ENCODE measurements at places on chromosomes 1 and 21. TPM values are rescaled to one million over a fixed set of nuclear protein-coding genes. Genes with fewer than 3 reads are reported as not detected.
A peak's percentile ranks its signal among the peaks of the same experiment; 100 is the strongest.

DNA sequence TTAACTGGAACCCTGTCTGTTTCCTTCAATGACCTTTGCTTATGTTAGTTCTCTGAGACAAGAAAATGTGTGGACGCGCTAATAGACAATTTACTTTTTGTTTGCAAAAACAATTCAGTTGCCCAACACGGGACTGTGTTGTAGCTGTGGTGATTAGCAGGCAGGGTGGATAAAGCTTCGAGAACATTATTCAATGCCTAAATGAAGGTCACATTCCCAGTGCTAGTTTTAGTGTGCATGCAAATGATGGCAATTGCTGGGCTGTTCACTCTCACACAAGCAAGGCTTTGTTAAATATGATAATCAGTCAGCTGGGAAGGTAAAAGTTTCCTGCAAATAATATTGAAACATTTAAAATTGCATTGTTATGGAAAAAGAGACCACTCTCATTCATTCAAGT lies 188.4 kb downstream of the BACH1 start:
- H3K4me1 ChIP-seq: no peaks in the 10 kb centered on the region
- no peaks in the 10 kb centered on the region for H3K27me3 ChIP-seq
- no peaks in the 10 kb centered on the region for H3K36me3 ChIP-seq
- H3K4me3 ChIP-seq: no peak overlapping the region

- peaks cover 43% of the 10 kb centered on the region for H3K27me3 ChIP-seq
- DNase-seq: peak; percentile 12
- no peak overlapping the region for H3K4me3 ChIP-seq
- H3K27ac ChIP-seq: no peak overlapping the region
- H3K4me1 ChIP-seq: no peaks in the 10 kb centered on the region
Observed at GRCh38 chr1:232377494-232377770, 252.5 kb downstream of the SIPA1L2 start.

DNA sequence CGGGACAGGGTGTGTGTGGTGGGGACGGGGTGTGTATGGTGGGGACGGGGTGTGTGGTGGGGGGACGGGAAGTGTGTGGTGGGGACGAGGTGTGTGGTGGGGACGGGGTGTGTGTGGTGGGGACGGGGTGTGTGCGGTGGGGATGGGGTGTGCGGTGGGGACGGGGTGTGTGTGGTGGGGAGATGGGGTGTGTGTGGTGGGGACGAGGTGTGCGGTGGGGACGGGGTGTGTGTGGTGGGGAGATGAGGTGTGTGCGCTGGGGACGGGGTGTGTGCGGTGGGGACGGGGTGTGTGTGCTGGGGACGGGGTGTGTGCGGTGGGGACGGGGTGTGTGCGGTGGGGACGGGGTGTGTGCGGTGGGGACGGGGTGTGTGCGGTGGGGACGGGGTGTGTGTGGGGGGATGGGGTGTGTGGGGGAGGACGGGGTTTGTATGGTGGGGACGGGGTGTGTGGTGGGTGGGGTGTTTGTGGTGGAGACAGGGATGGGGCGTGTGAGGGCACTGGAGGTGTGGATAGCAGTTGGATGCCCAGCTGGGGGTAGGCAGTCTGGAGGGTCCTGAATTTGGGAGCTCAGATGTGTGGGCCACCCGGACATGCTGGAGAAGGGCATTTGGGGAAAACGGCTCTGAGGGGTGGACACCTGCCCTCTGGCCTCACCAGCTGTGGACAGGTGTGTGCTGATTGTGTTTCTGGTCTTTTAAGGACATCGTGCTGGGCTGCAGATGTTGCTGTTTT lies 16.9 kb downstream of the IBA57 start:
- H3K27me3 ChIP-seq: no peaks in the 10 kb centered on the region
- no peak overlapping the region for H3K4me3 ChIP-seq
- H3K4me1 ChIP-seq: peaks cover 7% of the 10 kb centered on the region
- no peak for DNase-seq
- H3K36me3 ChIP-seq: no peaks in the 10 kb centered on the region
- no peak overlapping the region for H3K27ac ChIP-seq

DNA sequence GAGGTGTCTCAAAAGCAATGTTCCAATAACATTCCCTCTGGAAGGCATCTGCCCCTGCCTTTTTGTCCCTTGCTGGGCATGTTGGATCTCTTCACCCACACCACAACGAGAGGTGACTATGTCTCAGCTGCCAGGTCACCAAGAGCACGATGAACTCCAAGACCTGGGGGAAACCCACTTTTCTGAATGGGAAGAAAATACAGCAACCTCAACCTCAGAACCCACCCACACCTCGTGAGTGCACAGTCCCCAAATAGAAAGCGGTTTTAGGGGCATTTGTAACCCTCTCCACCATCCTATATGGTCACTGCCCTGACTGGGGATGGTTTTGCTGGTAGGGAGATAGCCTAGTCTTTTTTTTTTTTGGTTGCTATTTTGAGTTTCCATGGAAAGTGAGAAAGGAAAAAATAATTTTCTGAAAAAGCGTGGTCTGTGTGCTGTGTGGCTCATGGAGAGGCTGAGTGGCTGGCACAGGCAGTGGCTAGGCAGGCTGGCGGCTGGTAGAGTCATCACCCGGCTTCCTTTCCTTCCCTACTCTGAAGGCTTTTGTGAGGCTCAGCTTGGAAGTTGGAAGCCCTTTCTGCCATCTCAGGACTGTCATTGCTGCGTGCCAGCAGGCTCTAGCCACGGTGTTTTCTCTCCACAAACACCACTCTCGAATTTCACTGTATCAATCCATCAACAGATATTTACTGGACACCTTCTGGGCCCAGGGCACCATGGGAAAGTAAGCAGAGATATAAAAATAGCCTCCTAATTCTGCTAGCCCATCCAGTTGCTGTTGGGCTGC lies 15.8 kb downstream of the TSPAN2 start:
- peaks cover 16% of the 10 kb centered on the region for H3K27me3 ChIP-seq
- DNase-seq: no peak
- H3K36me3 ChIP-seq: no peaks in the 10 kb centered on the region

GRCh38 chr1:109433322-109433721 lies 7.1 kb upstream of the PSMA5 start:
- H3K36me3 ChIP-seq: no peaks in the 10 kb centered on the region
- no peaks in the 10 kb centered on the region for H3K27me3 ChIP-seq
- H3K4me3 ChIP-seq: no peak overlapping the region

DNA sequence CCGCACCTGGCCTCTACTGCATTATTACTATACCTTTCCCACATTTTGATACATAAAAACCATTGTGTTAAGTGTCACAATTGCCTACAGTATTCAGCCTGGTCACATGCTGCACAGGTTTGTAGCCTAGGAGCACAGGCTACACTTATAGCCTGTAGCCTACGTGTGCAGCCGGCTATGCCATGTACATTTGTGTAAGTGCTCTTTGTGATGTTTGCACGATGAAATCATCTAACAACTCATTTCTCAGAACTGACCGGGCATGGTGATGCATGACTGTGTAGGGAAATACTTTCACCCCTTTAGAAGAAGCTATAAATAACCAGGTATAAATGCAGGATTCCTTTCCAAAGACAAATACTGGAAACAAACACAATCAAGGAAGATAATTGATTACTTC lies 12.1 kb downstream of the ERG start:
- no peaks in the 10 kb centered on the region for H3K36me3 ChIP-seq
- DNase-seq: no peak
- H3K27ac ChIP-seq: no peak overlapping the region
- H3K27me3 ChIP-seq: peaks cover 3% of the 10 kb centered on the region

GRCh38 chr1:29669912-29670311 lies 433.6 kb downstream of the PTPRU start:
- no peaks in the 10 kb centered on the region for H3K27me3 ChIP-seq
- H3K36me3 ChIP-seq: no peaks in the 10 kb centered on the region
- H3K27ac ChIP-seq: no peak overlapping the region
- no peak for DNase-seq
- H3K4me3 ChIP-seq: no peak overlapping the region

GRCh38 chr1:22212400-22213233 lies 69.7 kb upstream of the WNT4 start:
- H3K36me3 ChIP-seq: no peaks in the 10 kb centered on the region
- no peak for DNase-seq
- H3K4me3 ChIP-seq: no peak overlapping the region
- no peak overlapping the region for H3K27ac ChIP-seq

- no peaks in the 10 kb centered on the region for H3K36me3 ChIP-seq
- H3K4me1 ChIP-seq: peaks cover 15% of the 10 kb centered on the region
- no peak overlapping the region for H3K4me3 ChIP-seq
- peaks cover 3% of the 10 kb centered on the region for H3K27me3 ChIP-seq
- H3K27ac ChIP-seq: no peak overlapping the region
Observed at GRCh38 chr21:45246386-45247320, 41.0 kb downstream of the POFUT2 start.

GRCh38 chr21:36945496-36946138 lies 20.9 kb downstream of the HLCS start:
- no peak overlapping the region for H3K27ac ChIP-seq
- peaks cover 6% of the 10 kb centered on the region for H3K36me3 ChIP-seq
- DNase-seq: no peak
- no peak overlapping the region for H3K4me3 ChIP-seq
- H3K27me3 ChIP-seq: no peaks in the 10 kb centered on the region
- no peaks in the 10 kb centered on the region for H3K4me1 ChIP-seq

GRCh38 chr21:24339406-24339805 lies 1267.9 kb downstream of the MRPL39 start:
- H3K4me3 ChIP-seq: no peak overlapping the region
- no peak for DNase-seq

DNA sequence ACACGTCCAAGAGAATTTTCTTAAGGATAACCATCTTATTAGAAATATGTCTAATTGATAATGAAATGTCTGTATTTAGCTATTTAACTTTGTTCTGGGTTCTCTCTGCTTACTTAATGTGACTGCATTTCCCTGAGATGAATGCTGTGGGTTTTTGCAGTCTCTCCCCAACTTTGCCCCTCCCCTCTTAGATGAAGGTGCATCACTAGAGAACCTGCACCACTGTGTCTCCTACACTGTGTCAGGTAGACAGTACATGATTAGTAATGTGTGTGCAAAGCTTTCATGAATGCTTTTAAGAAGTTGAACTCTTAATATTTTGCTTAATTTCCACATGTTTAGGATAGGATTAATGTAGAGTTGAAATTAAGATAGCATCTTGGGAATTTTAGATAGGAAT lies 51.7 kb downstream of the LRRC8D start:
- peaks cover 30% of the 10 kb centered on the region for H3K36me3 ChIP-seq
- H3K4me1 ChIP-seq: peaks cover 36% of the 10 kb centered on the region
- DNase-seq: no peak
- H3K27me3 ChIP-seq: no peaks in the 10 kb centered on the region
- H3K27ac ChIP-seq: no peak overlapping the region

DNA sequence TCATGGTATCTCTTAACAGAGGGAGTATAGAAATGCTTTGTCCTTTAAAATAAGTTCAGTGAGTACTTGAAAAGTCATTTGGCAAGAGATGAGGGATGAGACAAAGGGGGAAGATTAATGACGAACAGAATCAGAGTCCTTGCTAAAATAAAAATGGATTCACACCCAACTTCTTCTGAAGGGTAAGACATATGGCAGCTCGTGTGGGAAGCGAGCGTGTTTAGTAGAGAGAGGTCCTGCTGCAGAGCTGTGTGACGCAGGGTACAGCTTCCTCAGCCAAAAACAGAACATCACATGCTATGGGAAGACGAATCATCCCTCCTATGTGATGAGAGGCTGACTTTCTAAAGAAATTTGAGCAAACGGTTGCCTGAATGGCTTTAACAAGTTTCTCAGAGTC lies 158.5 kb upstream of the LMO4 start:
- no peak overlapping the region for H3K27ac ChIP-seq
- H3K4me1 ChIP-seq: peaks cover 6% of the 10 kb centered on the region
- H3K4me3 ChIP-seq: no peak overlapping the region
- H3K27me3 ChIP-seq: peaks cover 3% of the 10 kb centered on the region
- no peaks in the 10 kb centered on the region for H3K36me3 ChIP-seq

DNA sequence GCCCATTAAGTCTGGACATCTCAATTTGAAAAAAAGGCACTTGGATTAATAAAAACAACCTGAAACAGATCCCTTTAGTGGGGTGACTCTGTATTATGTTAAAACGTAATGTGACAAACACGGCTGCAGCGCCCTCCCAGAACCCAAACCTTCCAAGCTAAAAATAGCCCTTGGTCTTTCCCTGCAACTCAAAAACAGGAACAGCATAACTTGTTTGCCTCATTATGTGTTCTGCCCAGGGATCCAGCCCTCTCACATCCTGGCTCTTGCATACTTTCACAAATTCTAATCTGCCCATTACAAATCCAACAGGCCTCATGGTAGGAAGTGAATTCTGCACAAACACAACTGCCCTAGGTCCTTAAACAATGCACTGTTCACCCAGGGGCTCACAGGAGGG lies 94.7 kb upstream of the GADD45A start:
- no peak overlapping the region for H3K4me3 ChIP-seq
- H3K4me1 ChIP-seq: no peaks in the 10 kb centered on the region
- peaks cover 4% of the 10 kb centered on the region for H3K27me3 ChIP-seq
- no peak for DNase-seq
- H3K36me3 ChIP-seq: no peaks in the 10 kb centered on the region

GRCh38 chr1:76257823-76258222 lies 183.3 kb downstream of the ST6GALNAC3 start:
- H3K36me3 ChIP-seq: no peaks in the 10 kb centered on the region
- DNase-seq: no peak
- H3K27ac ChIP-seq: no peak overlapping the region
- no peak overlapping the region for H3K4me3 ChIP-seq
- no peaks in the 10 kb centered on the region for H3K27me3 ChIP-seq
- no peaks in the 10 kb centered on the region for H3K4me1 ChIP-seq

- peaks cover 38% of the 10 kb centered on the region for H3K4me1 ChIP-seq
- no peak overlapping the region for H3K4me3 ChIP-seq
- H3K27ac ChIP-seq: no peak overlapping the region
- no peaks in the 10 kb centered on the region for H3K27me3 ChIP-seq
- no peaks in the 10 kb centered on the region for H3K36me3 ChIP-seq
Observed at GRCh38 chr1:54091666-54092065, 38.3 kb downstream of the TCEANC2 start.

GRCh38 chr1:198160222-198160621 lies 3.4 kb downstream of the NEK7 start:
- H3K4me3 ChIP-seq: no peak overlapping the region
- DNase-seq: no peak
- H3K36me3 ChIP-seq: no peaks in the 10 kb centered on the region
- H3K27ac ChIP-seq: peak overlapping the region; percentile 82
- H3K4me1 ChIP-seq: peaks cover 47% of the 10 kb centered on the region

GRCh38 chr1:7915826-7916500 lies 24.7 kb downstream of the TNFRSF9 start:
- no peak overlapping the region for H3K4me3 ChIP-seq
- no peak overlapping the region for H3K27ac ChIP-seq
- H3K36me3 ChIP-seq: no peaks in the 10 kb centered on the region
- H3K27me3 ChIP-seq: peaks cover 15% of the 10 kb centered on the region

DNA sequence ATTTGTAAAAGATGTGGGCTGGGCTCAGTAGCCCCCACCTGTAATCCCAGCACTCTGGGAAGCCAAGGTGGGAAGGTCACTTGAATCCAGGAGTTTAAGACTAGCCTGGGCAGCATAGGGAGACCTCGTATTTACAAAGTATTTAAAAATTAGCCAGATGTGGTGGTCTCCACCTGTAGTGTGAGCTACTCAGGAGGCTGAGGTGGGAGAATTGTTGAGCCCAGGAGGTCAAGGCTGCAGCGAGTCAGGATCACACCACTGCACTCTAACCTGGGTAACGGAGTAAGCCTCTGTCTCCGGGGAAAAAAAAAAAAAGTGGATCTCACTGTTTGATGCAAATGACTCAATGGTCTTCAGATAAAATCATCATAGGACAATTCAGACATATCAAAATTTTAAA lies 77.5 kb upstream of the RBM34 start:
- peak overlapping the region; percentile 12 for H3K27ac ChIP-seq
- no peaks in the 10 kb centered on the region for H3K27me3 ChIP-seq
- H3K36me3 ChIP-seq: peaks cover 3% of the 10 kb centered on the region
- H3K4me1 ChIP-seq: peaks cover 39% of the 10 kb centered on the region
- H3K4me3 ChIP-seq: no peak overlapping the region
- no peak for DNase-seq

The FAM229A gene
- total RNA-seq: 0.31 TPM

The CEP104 gene
- total RNA-seq: 20.4 TPM

The KRTAP11-1 gene
- total RNA-seq: not detected

The FCRL4 gene
- total RNA-seq: not detected

The DESI2 gene
- total RNA-seq: 62.0 TPM
